Right atrium auricular region (tissue), 2 donors: ENCODE measurements at places on chromosomes 6 and 20. TPM values are rescaled to one million over a fixed set of nuclear protein-coding genes. Genes with fewer than 3 reads are reported as not detected.

Gene TRIM38
- total RNA-seq: 5.2 TPM

- H3K27ac ChIP-seq: peak overlapping the region; percentile 72
- no peak for DNase-seq
- no peaks in the 10 kb centered on the region for H3K27me3 ChIP-seq
- H3K4me3 ChIP-seq: no peak overlapping the region
- H3K4me1 ChIP-seq: peaks cover 16% of the 10 kb centered on the region
- no peaks in the 10 kb centered on the region for H3K36me3 ChIP-seq
Measured at GRCh38 chr6:169170583-169170955, 83.1 kb downstream of the THBS2 start.

DNA sequence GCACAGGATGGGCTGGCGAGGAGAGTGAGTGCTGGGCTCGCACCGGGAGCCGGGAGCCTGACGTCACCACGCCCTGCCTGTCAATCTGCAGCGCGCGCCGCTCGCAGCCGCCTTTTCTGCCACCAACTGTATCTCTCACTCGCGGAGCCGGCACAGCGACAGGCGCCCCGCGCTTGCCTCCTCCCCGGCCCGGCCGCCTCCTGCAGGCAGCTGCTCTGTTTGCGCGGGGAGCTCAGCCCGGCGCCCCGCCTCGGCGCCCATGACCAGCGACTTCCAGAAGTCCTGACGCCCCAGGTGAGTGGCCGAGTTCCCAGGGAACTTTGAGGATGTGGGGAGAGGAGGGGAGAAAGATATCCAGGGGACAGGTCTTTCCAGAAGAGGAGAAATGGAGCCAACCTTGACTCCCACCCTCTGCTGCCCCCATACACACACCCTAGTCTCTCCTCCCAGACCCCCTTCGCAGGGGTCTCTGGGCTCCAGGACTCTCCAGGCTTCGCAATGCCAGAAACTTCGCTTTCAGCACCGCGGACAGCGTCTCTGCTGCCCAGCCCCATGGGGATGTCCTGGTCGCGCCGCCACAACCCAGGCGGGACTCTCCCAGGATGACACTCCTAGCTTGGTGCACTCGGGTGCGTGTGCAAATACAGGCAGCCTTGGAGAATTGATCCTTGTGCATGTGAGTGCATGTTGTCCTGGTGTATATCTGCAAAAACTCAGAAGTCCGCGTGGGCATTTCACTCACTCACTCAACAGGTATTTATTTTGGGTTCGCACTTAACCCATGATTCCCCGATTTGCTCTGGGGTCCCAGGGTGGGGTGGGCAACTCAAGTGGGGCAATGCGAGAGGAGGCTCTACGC, at the start of gene GPR6:
Gene GPR6, plus strand, starts transcription at position 138 of the 859 bp plus-strand sequence. CDS start 802 bp downstream, outside the sequence.
- H3K4me1 ChIP-seq: peaks cover 11% of the 10 kb centered on the region
- H3K27ac ChIP-seq: no peak within 1 kb of the TSS
- no peak within 1 kb of the TSS for H3K4me3 ChIP-seq
- DNase-seq: no peak
- H3K27me3 ChIP-seq: peaks cover 10% of the 10 kb centered on the region

- H3K27me3 ChIP-seq: no peaks in the 10 kb centered on the region
- H3K27ac ChIP-seq: no peak overlapping the region
- H3K4me3 ChIP-seq: no peak overlapping the region
- DNase-seq: no peak
Measured at GRCh38 chr6:22028403-22029090, 268.3 kb downstream of the PRL start.

GRCh38 chr6:121760745-121761144, 325.3 kb downstream of the GJA1 start:
- no peaks in the 10 kb centered on the region for H3K36me3 ChIP-seq
- no peak overlapping the region for H3K27ac ChIP-seq
- H3K4me3 ChIP-seq: no peak overlapping the region
- H3K27me3 ChIP-seq: no peaks in the 10 kb centered on the region
- DNase-seq: no peak

DNA sequence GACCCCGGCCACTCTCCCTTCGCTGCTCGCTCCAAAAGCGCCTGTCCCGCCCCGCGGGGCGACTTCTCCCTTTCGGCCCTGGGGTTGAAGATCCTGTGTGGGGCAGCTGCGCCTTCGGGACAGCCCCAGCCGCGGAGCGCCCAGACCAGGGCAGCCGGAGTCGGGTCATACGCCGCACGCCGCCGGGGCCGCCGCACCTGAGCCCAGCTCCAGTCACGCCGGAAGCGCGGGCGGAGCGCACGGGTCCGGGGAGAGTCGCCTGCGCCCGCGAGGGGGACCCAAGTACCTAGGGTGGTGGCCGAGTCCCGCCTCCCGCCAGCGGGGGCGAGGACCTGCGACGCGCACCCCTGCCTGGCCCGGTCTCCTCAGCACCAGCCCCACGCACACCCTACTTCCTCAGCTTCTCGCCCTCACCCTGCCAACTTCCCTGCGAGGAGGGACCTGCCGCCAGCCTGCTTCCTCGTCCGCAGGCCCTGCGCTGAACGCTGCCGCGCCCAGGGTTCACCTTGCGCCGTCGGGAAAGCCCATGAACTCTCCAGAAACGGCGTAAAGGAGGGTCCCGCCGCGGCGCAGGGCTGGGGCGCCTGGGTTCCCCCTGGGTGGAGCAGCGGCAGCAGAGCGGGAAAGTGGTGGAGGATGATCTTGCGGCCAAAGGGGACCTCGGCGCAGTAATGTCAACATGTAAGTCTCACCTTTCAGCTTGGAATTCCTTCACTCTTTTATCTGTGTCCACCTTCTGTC, at the start of gene ADGRG6:
Gene ADGRG6, plus strand, starts transcription at position 357 of the 741 bp plus-strand sequence. Its CDS starts 323 bp downstream, at position 680.
- H3K4me3 ChIP-seq: peak within 1 kb of the TSS; percentile 63
- DNase-seq: no peak
- peak within 1 kb of the TSS; percentile 60 for H3K27ac ChIP-seq
- no peaks in the 10 kb centered on the region for H3K27me3 ChIP-seq
- H3K4me1 ChIP-seq: peaks cover 10% of the 10 kb centered on the region
- H3K36me3 ChIP-seq: no peaks in the 10 kb centered on the region

DNA sequence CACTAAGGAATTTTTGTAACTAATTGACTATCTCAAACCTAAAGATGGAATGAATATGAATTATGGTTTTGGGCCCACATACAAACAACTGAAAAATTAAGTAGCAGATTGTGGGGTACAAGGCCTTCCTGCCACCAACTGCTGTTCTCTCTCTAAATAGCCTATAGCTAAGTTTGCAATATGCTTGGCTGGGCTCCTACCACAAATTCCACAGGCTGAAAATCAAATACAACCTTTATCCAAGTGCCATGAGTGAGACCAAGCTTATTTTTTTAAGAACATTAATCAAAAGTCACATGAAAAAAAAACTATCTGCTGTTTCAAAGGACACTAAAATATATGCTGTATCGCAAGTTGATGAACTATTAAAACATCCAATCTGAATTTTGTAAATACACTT, 52.1 kb downstream of the TENT5A start:
- H3K4me1 ChIP-seq: peaks cover 13% of the 10 kb centered on the region
- no peak overlapping the region for H3K4me3 ChIP-seq

Gene LAMA5
- total RNA-seq: 69.4 TPM

DNA sequence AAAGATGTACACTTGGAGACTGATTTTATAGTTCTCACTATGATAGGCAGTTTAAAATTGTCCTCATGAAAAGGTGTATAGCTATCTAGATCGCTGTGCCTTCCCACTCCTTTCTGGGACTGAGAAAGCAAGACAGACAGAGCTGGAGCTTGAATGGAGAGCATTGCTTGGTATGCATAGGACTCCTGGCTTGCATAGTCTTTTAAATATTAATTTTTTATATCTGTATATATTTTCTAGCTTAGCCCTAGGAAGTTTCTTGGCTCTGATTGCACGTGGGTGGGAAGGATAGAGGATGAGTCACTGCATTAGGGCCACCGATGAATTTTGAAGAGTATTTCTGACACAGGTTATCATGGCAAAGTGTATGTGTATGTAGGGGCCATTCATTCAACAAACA, 150.0 kb upstream of the SPACA1 start:
- DNase-seq: no peak
- no peaks in the 10 kb centered on the region for H3K27me3 ChIP-seq
- no peak overlapping the region for H3K27ac ChIP-seq
- H3K4me1 ChIP-seq: no peaks in the 10 kb centered on the region
- no peak overlapping the region for H3K4me3 ChIP-seq
- no peaks in the 10 kb centered on the region for H3K36me3 ChIP-seq

DNA sequence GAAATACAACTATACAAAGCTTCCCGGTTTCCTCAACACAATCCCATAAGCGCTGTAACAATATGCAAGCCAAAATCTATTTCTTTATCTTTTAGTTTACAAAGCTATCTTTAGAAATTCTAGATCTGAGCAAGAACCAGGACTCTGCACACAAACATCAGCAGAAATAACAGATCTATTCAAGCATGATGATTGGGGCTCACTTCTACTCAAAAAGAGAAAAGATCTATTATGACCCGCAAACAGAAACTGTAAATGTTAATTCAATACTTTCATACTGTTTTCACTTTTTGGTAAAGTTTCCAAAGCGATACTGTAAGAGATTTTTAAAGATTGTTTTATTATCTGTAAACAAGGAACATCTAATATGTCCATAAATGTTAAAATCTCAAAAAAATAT, 86.6 kb downstream of the SESN1 start:
- DNase-seq: no peak
- no peaks in the 10 kb centered on the region for H3K4me1 ChIP-seq
- peak overlapping the region; percentile 90 for H3K4me3 ChIP-seq
- no peaks in the 10 kb centered on the region for H3K27me3 ChIP-seq
- no peaks in the 10 kb centered on the region for H3K36me3 ChIP-seq

Gene C20orf144
- not detected for total RNA-seq

Gene RBBP8NL
- total RNA-seq: not detected

Gene TEAD3
- total RNA-seq: 19.3 TPM

Gene PLEKHG1
- 10.6 TPM for total RNA-seq

GRCh38 chr20:59776059-59776603, 157.3 kb downstream of the SYCP2 start:
- no peaks in the 10 kb centered on the region for H3K4me1 ChIP-seq
- H3K4me3 ChIP-seq: no peak overlapping the region
- no peak overlapping the region for H3K27ac ChIP-seq
- no peaks in the 10 kb centered on the region for H3K27me3 ChIP-seq
- H3K36me3 ChIP-seq: no peaks in the 10 kb centered on the region
- peak; percentile 53 for DNase-seq

- DNase-seq: no peak
- H3K4me3 ChIP-seq: no peak overlapping the region
- H3K4me1 ChIP-seq: no peaks in the 10 kb centered on the region
- no peaks in the 10 kb centered on the region for H3K36me3 ChIP-seq
- H3K27ac ChIP-seq: peak overlapping the region; percentile 42
Measured at GRCh38 chr6:148404456-148405054, 61.9 kb downstream of the SASH1 start.

DNA sequence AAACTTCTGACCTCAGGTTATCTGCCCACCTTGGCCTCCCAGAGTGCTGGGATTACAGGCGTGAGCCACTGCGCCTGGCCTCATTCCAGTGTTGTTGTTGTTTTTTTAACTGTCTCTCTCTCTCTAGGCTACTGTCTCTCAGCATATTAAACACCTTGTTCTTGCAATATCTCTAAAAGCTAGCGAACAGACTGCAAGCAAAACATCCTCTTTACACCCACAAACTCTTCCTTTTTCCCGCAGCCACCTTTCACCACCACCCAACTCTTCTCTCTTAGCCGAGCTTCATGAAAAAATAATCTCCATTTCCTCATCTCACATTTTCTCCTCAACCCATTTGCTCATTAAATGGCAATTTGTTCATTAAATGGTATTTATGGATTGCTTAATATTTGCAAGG, 45.5 kb downstream of the SGK1 start:
- no peak for DNase-seq
- no peaks in the 10 kb centered on the region for H3K36me3 ChIP-seq
- H3K4me1 ChIP-seq: no peaks in the 10 kb centered on the region
- no peak overlapping the region for H3K27ac ChIP-seq

DNA sequence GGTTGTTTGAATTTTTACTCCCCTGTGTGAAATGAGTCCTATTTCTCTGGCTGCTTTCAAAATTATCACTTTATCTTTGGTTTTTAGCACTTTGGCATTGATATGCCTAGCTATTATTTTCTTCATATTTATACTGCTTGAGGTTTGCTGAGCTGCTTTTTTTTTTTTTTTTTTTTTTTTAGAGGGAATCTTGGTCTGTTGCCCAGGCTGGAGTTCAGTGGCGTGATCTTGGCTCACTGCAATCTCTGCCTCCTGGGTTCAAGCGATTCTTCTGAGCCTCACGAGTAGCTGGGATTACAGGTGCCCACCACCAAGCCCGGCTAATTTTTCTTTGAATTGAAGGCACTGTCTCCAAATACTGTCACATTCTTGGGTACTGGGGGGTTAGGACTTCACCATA, 40.6 kb downstream of the STXBP5 start:
- no peaks in the 10 kb centered on the region for H3K4me1 ChIP-seq
- peaks cover 5% of the 10 kb centered on the region for H3K36me3 ChIP-seq
- no peaks in the 10 kb centered on the region for H3K27me3 ChIP-seq
- DNase-seq: no peak

- no peaks in the 10 kb centered on the region for H3K36me3 ChIP-seq
- no peaks in the 10 kb centered on the region for H3K4me1 ChIP-seq
- no peaks in the 10 kb centered on the region for H3K27me3 ChIP-seq
- no peak overlapping the region for H3K4me3 ChIP-seq
- DNase-seq: no peak
Measured at GRCh38 chr20:5996765-5997164, 46.3 kb downstream of the MCM8 start.

GRCh38 chr6:6696867-6697531, 108.5 kb downstream of the LY86 start:
- no peaks in the 10 kb centered on the region for H3K36me3 ChIP-seq
- H3K4me3 ChIP-seq: no peak overlapping the region
- H3K27ac ChIP-seq: peak overlapping the region; percentile 69
- peak; percentile 72 for DNase-seq
- H3K27me3 ChIP-seq: no peaks in the 10 kb centered on the region

Gene KIF13A
- total RNA-seq: 68.3 TPM

GRCh38 chr6:455835-456234, 64.3 kb downstream of the IRF4 start:
- H3K27me3 ChIP-seq: no peaks in the 10 kb centered on the region
- peak; percentile 18 for DNase-seq
- no peak overlapping the region for H3K4me3 ChIP-seq
- H3K27ac ChIP-seq: no peak overlapping the region
- no peaks in the 10 kb centered on the region for H3K36me3 ChIP-seq
- H3K4me1 ChIP-seq: peaks cover 5% of the 10 kb centered on the region

Gene RUNX2
- 0.85 TPM for total RNA-seq

DNA sequence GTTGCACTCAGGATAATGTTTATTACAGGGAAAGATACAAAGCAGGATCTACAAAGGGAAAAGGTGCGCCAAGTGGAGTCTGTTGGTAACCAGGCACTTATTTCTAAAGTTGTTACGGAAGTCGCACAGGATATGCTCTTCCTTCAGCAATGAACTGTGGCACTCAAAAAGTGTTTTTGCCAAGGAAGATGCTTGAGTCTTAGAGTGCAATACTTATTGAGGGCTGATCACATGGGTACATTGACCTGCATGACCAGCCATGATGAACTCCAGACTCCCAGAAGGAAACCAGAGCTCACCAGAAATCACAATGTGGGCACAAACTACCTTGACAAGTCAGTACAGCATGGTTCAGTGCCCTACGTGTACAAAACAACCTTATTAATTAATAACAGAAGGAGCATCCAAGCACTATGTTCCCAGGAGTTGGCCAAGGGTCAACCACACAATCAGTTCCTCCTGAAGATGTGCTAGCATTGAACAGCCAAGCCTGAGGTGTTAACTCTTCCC, 270.7 kb upstream of the TFAP2D start:
- no peak overlapping the region for H3K4me3 ChIP-seq
- no peaks in the 10 kb centered on the region for H3K4me1 ChIP-seq
- DNase-seq: no peak
- H3K27me3 ChIP-seq: no peaks in the 10 kb centered on the region
- no peaks in the 10 kb centered on the region for H3K36me3 ChIP-seq
- H3K27ac ChIP-seq: no peak overlapping the region

Gene POU5F1
- total RNA-seq: not detected

Gene VSX1
- total RNA-seq: not detected
